ENCODE measurements at places on chromosomes 12 and 14. TPM values are rescaled to one million over a fixed set of nuclear protein-coding genes. Genes with fewer than 3 reads are reported as not detected.
A peak's percentile ranks its signal among the peaks of the same experiment; 100 is the strongest.

GRCh38 chr12:52474212-52474611 is 607 bp upstream of the KRT6C start:
- DNase-seq = no peak
- no peaks in the 10 kb centered on the region for H3K4me1 ChIP-seq
- no peaks in the 10 kb centered on the region for H3K27me3 ChIP-seq

DNA sequence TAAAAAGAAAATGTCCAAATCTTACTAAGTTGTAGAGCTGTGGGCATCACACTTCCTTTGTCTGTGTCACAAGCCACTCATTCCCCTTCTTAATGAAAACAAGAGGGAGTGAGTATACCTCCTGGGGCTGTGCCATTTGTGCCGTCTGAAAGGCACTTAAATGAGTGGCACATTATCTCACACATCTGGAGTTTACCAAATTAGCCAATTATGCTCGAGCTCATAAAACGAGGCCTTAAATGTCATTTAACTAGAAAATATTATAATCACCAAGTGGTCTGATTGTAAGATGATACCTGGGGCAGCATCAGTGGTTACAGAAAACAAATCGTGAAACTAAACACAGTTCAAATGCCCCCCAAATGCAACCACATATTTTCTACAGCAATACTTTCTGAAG is 146.1 kb downstream of the PAX9 start:
- H3K27me3 ChIP-seq = no peaks in the 10 kb centered on the region
- H3K4me3 ChIP-seq = no peak overlapping the region
- no peaks in the 10 kb centered on the region for H3K36me3 ChIP-seq
- no peaks in the 10 kb centered on the region for H3K4me1 ChIP-seq
- H3K27ac ChIP-seq = no peak overlapping the region

DNA sequence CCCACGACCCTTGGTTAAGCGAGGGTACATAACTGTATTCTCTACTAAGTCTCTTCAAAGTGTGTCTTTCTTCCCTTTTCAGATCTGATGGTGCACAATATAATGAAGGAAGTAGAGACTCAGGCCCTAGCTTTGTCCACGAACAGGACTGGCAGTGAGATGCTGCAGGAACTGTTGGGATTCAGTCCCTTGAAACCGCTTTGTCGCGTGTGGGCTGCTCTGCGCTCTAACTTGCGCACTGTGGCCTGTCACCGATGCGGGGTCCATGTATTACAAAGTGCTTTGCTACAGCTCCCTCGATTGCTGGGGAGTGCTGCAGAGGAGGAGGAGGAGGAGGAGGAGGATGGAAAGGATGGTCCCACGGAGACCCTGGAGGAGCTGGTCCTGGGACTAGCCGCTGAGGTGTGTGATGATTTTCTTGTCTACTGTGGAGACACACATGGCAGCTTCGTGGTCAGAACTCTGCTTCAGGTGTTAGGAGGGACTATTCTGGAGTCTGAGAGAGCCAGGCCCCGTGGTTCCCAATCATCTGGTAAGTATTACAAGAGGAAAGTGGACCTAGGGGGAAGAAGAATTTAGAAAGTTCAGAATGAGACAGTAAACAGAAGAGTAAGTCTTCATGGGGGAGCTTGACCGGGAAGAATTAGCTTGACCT is 803 bp downstream of the NOP9 start:
- peak overlapping the region; percentile 90 for H3K27ac ChIP-seq
- no peaks in the 10 kb centered on the region for H3K27me3 ChIP-seq
- peaks cover 45% of the 10 kb centered on the region for H3K36me3 ChIP-seq
- H3K4me3 ChIP-seq = peak overlapping the region; percentile 91
- H3K4me1 ChIP-seq = peaks cover 26% of the 10 kb centered on the region

DNA sequence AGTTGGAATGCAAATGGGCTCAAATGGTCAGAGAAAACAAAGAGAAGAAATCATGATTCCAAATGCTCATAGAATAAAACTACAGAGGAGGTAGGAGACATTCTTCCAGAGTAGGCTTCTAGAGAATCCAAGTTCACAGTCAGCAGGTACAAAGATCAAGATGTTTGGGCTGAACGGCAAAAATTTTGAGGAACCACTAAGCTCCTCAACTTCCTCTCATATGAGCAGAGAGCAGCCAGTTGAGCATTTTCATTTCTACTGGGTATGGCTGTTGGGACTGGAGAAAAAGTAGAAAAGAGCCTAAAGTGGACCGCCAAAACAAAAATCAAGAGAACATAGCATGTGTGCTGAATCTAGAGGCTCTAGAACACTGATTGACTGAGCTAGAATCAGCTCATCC is 73.8 kb upstream of the ARID2 start:
- H3K27me3 ChIP-seq = no peaks in the 10 kb centered on the region
- no peak overlapping the region for H3K4me3 ChIP-seq
- no peak for DNase-seq
- H3K36me3 ChIP-seq = no peaks in the 10 kb centered on the region

GRCh38 chr12:7907009-7907408 is 29.0 kb downstream of the SLC2A3 start:
- no peaks in the 10 kb centered on the region for H3K36me3 ChIP-seq
- H3K27ac ChIP-seq = no peak overlapping the region
- no peaks in the 10 kb centered on the region for H3K27me3 ChIP-seq
- H3K4me3 ChIP-seq = no peak overlapping the region

- H3K4me3 ChIP-seq = no peak overlapping the region
- no peak overlapping the region for H3K27ac ChIP-seq
- no peak for DNase-seq
- no peaks in the 10 kb centered on the region for H3K36me3 ChIP-seq
- no peaks in the 10 kb centered on the region for H3K4me1 ChIP-seq
Measured at GRCh38 chr14:91636604-91637003, 95.3 kb downstream of the CATSPERB start.

DNA sequence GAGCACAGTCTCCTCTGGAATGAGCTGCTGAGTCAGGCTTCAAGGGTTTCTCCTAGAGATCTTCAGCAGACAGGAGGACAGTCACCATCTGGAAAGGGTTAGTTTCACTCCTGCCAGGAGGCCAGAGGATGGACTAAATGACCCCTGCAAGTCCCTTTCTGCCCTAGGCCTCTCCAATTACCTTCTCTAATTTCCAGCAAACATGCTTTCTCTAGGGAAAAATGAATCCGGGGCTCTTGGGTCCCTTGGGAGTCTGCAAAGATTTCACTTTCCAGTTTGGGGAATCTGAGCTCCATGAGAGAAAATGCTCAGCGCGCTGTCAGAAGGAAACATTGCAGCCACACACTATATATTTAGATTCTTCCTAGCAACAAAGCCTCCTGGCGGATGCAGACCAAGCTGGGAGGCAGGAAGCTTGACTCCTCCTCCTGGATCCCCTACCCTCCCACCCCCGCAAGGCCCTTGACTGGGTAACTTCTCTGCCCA is 184.4 kb upstream of the CCND2 start:
- DNase-seq = no peak
- H3K27ac ChIP-seq = no peak overlapping the region
- H3K36me3 ChIP-seq = no peaks in the 10 kb centered on the region
- no peak overlapping the region for H3K4me3 ChIP-seq
- no peaks in the 10 kb centered on the region for H3K4me1 ChIP-seq
- peaks cover 3% of the 10 kb centered on the region for H3K27me3 ChIP-seq

DNA sequence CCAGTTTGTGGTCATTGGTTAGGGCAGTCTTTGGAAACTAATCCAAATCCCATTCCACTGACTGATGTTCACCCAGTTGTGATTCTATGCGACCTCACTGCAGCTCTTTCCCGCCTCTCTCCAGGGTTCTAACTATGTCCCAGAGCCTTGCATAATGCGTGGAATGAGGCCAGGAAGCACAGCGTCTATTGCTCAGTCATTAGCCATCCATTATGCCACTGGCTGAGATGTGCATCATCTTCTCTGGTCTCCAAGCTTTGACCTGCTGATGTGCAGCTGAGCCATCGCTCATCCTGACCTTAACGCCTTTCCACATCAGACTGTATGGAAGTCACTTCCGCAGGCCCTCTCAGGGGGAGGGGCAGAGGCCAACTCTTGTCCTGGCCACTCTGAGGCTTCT is 115.4 kb upstream of the VRK1 start:
- H3K4me1 ChIP-seq = no peaks in the 10 kb centered on the region
- H3K27me3 ChIP-seq = no peaks in the 10 kb centered on the region
- no peak for DNase-seq

DNA sequence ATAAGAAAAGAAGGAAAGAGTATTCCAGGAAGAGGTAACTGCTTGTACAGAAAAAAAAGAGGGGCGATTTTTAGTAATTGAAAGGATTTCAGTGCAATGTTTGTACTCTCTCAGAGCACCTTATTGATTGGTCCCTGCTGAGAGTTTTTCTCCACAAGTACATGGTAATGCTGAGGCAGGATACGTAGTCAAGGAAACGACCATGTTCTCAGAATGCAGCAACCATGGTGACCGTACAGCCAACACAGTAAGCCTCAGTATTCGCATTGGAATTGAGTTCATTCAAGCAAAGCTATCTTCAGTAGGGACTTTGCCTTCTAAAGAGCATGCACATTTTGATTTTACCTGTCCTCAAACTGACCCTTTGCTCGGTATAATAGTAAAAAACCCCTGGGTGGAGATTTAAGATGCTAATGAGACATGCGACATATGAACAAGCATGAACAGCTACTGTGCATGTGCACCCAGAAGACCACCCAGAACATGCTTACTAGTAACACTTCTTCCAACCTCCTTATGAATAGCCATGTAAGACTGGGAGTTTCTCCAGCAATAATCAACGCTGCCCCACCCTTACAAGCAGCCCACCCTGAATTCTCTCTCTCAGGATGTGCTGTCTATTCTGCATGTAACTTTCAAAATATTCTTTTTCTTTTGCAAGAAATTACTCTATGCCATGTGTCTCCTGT is 6.2 kb upstream of the SLC41A2 start:
- no peak for DNase-seq
- H3K27me3 ChIP-seq = no peaks in the 10 kb centered on the region
- peaks cover under 1% of the 10 kb centered on the region for H3K4me1 ChIP-seq
- H3K4me3 ChIP-seq = no peak overlapping the region
- H3K36me3 ChIP-seq = no peaks in the 10 kb centered on the region

GRCh38 chr12:98059659-98060343 is 455.6 kb upstream of the TMPO start:
- no peak for DNase-seq
- no peak overlapping the region for H3K27ac ChIP-seq
- no peaks in the 10 kb centered on the region for H3K36me3 ChIP-seq
- no peaks in the 10 kb centered on the region for H3K4me1 ChIP-seq
- H3K27me3 ChIP-seq = no peaks in the 10 kb centered on the region

DNA sequence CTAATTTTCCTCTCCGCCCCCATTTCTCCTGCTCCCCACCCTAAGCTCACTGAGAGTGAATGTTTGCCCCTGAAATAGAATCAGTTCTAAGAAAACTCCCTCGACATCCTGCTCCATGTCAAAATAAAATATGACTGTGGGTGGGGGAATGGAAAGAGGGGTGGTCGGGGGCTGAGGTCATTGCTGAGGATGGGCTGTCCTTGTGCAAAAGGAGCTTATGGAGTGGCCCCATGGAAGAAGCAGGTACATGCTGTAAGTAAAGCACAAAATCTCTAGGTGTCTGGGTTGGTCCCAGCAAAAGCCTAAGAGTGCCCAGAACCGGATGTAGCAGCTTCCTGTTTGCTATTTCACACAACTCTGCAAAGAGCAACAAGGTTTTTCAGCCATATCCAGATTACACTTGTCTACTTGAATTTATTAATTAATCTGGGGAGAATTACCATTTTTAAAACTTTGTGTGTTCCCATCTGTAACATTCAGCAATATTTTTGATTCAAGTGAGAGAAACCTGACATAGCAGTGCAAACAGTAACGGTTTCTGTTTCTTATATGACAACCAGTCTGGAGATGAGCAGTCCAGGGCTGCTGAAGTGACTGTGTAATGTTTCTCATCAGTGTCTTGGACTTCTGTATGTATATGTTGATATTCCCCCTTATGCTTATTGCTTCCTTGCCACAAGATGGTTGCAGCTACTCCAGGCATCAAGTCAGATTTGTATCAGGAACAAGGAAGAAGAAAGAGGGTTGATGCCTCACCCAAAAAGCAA is 40.4 kb upstream of the GZMB start:
- peak overlapping the region; percentile 21 for H3K27ac ChIP-seq
- DNase-seq = no peak
- no peak overlapping the region for H3K4me3 ChIP-seq
- peaks cover 21% of the 10 kb centered on the region for H3K27me3 ChIP-seq
- no peaks in the 10 kb centered on the region for H3K4me1 ChIP-seq

GRCh38 chr14:69690042-69690441 is 76.9 kb upstream of the SRSF5 start:
- H3K27me3 ChIP-seq = no peaks in the 10 kb centered on the region
- no peak overlapping the region for H3K4me3 ChIP-seq
- no peaks in the 10 kb centered on the region for H3K36me3 ChIP-seq

DNA sequence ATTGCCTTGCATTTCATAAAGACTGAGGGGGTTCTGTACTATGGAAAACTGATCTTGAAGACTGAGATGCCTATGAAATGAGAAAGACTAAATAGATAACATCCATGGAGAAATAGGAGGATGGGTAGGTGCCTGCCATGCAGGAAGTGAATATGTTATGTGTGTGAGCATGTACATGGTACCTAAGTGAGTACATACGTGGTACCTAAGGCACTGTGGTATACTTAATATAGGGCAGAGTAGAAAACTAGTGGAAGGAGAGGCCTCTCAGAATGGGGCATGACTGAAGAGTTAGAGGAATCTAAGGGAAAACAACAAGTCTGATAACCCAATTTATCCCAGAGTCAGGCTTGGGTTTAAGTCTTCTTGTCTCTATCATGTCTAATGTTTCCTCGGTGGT is 161.8 kb upstream of the DCN start:
- H3K4me3 ChIP-seq = no peak overlapping the region
- H3K27me3 ChIP-seq = no peaks in the 10 kb centered on the region
- no peaks in the 10 kb centered on the region for H3K36me3 ChIP-seq
- no peak overlapping the region for H3K27ac ChIP-seq

DNA sequence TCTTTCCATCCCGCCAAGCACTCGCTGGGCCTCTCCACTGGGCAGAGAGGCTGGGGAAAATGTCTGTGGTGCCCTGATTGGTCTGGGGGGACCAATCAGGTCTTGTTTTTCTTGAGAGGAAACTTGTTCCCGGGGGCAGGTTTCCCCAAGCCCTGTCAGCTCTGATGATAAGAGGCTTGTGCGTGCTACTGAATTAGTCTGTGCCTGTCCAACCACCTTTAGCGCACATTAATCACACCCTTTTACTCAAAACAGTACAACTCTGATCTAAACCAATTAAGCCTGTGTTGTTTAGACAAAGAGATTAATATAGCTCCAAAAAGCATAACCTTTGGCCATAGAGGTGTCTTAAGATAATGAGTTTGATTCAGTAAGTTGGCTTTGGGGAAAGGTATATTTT is 580.4 kb downstream of the VRK1 start:
- no peak for DNase-seq
- H3K4me3 ChIP-seq = no peak overlapping the region
- H3K36me3 ChIP-seq = no peaks in the 10 kb centered on the region
- H3K27me3 ChIP-seq = no peaks in the 10 kb centered on the region

The TAS2R13 gene
- total RNA-seq = 6.2 TPM

The PAX9 gene
- total RNA-seq = not detected

The PLEKHD1 gene
- total RNA-seq = 0.16 TPM

The PZP gene
- not detected for total RNA-seq

The HVCN1 gene
- 7.9 TPM for total RNA-seq

The NR1H4 gene
- total RNA-seq = 10.7 TPM

The P2RX2 gene
- 0.96 TPM for total RNA-seq

The SRP54 gene
- total RNA-seq = 14.7 TPM
